ENCODE measurements at places on chromosomes 16 and 17.

GRCh38 chr17:28982131-28982793, 23.6 kb downstream of the SEZ6 start:
- no peak for DNase-seq

DNA sequence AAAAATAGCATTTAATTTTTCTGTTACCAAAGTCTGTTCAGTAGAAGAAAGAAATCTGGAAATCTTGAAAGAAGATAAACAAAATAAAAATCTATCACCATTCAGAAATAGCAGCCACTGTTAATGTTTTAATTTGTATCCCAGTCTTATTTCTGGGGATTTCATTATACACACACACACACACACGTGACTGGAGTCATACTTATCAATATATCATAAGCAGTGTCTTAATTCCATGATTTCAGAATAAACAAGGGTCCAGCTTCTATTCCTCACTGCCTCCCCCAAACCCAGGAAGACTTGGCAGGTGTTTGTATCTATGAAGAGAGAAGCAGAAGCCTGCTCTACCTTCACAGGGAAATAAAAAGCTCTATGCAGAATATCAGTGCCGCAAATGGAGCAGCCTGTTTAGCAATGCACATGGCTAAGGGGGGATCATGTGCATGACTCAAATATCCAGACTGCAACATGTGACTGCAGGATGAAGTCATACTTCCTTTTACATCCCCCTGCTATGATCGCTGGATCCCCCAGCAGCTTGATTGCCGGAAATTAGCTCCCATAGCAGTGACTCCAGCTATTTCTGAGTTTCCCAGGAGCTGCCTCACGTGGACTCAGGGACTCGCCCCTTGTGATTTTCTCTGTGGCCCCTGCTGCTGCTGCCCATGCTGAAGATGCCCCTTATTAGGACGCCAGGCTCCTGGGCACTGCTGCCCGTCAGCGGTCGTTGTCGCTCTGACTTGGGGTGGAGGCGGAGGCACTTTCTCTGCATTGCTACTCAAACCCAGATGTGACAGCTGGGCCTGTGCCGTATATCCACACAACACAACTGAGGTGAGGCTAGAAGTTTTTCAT, 341.0 kb downstream of the CPPED1 start:
- DNase-seq = peak; percentile 26

- DNase-seq = no peak
Measured at GRCh38 chr17:29237476-29238132, 9.1 kb upstream of the CRYBA1 start.

GRCh38 chr17:68542698-68543463, 30.7 kb downstream of the PRKAR1A start:
- no peak for DNase-seq

DNA sequence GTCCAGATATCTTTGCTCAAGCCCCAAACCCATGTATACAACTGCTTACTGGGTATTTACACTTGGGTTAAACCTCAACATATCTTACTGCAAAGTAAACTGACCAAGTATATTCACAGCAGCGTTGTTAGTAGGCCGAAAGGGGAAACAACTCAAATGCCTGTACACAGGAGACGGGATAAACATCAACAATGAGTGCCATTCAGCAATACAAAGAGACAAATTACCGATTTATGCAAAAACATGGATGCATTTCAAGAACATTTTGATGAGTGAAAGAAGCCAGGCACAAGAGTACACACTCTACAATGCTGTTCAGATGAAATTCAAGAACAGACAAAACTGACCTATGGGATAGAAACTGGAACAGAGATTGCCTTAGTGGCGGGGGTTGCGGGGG, 136.3 kb upstream of the CACNG3 start:
- DNase-seq = no peak

DNA sequence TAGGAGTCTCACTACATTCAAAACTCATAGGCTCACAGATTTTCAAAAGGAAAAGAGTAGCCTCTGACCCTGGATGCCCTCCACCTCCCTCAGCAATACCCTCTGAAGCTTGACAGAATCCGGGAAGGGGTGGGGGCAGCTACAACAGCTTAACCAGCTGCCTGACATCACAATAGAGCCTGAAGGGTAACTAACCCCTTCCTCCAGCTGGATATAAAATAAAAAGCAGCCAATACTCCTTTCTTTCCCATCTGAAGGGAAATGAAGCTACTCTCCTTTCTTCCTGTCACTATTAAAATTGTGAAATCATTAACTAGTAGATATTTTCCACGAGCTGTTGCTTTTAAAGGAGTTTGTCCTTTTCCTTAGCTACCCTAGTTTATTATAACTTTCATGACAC, 24.0 kb downstream of the USP31 start:
- no peak for DNase-seq

GRCh38 chr16:84115919-84116719, 623 bp downstream of the MBTPS1 start:
- DNase-seq = no peak

DNA sequence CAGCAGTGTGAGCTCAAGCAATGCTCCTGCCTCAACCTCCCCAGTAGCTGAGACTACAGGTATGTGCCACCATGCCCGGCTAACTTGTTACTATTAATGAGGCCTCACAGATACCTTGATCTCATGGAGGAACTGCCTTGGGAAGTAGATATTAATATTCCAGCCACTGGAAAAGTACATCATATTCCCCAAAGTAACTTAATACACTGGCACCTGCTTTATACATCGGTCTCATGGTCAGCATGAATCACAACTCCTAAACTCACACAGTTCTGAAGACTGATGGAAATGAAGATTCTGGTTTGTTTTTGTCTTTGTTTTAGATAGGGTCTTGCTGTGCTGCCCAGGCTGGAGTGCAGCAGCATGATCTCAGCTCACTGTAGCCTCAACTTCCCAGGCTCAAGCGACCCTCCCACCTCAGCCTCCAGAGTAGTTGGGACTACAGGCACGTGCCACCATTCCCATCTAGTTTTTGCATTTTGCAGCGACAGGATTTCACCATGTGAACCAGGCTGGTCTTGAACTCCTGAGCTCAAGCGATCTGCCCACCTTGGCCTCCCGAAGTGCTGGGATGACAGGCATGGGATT, 28.2 kb downstream of the ADCY9 start:
- DNase-seq = no peak

DNA sequence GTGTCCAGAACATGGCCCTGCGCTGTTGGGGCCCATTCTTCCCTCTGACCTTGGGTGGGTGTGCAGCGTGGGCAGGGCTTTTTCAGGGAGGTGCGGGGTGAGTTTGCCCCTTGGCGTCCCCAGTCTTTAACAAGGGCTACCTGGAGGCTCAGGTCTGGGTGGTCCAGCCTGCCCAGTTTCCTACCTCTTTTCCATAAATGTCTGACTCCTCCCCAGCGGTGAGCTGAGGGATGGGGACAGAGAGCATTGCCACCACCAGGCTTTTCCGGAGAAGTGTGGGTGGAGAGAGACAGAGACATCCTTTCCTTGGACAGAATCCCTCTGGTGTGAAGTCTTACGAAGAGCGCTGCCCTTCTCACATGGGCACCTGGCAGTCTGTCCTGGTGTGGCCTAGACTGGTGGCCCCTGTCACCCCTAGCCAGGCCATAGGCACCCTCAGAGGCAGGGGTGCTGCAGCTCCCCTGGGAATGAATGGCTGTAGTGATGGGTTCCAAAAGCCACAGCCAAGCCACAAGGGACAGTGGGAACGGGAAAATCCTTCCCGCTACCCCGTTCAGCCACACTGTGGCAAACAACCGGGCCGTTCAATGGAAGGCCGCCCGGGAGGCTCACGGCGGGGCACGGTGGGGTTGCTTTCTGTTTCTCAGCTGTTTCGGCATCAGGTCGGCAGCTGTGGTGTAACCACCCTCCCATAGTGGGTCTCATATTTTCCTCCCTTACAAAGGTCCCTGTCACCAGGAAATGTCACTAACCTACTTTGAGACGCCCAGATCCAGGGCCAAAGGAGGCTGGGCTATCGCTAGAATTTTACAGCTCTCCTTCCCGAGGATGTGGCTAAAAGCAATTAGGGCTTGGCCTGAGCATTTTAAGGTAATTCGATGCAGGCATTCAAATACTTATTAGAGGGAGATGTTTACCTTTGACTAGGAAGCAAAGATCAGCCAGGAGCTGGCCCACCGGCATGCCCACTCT, 61.9 kb upstream of the GSE1 start:
- no peak for DNase-seq

Measured in GM04504 (cell line).